ENCODE measurements at places on chromosomes 1 and 21. TPM values are rescaled to one million over a fixed set of nuclear protein-coding genes. Genes with fewer than 3 reads are reported as not detected.

KRTAP19-3 gene
- not detected for total RNA-seq

LMX1A gene
- not detected for total RNA-seq

TNFRSF18 gene
- 3.1 TPM for total RNA-seq

GJA8 gene
- total RNA-seq = not detected

AIM2 gene
- total RNA-seq = 0.29 TPM

RAB3B gene
- 35.5 TPM for total RNA-seq

HAO2 gene
- not detected for total RNA-seq

GNG4 gene
- 0.43 TPM for total RNA-seq

ANGPTL7 gene
- not detected for total RNA-seq

ATP1A2 gene
- total RNA-seq = not detected

INSRR gene
- total RNA-seq = not detected

ATP1A4 gene
- not detected for total RNA-seq

DUSP23 gene
- 83.5 TPM for total RNA-seq

CCDC181 gene
- total RNA-seq = 2.0 TPM

FNDC5 gene
- not detected for total RNA-seq

MRPL9 gene
- 136 TPM for total RNA-seq

GPR25 gene
- 0.65 TPM for total RNA-seq

CXADR gene
- 22.1 TPM for total RNA-seq

FAM229A gene
- 1.7 TPM for total RNA-seq

IVL gene
- total RNA-seq = 0.35 TPM

SPRR2F gene
- not detected for total RNA-seq

LRRN2 gene
- 5.4 TPM for total RNA-seq

CFH gene
- 9.2 TPM for total RNA-seq

CYP4A22 gene
- not detected for total RNA-seq

QSOX1 gene
- total RNA-seq = 247 TPM

PLA2G5 gene
- not detected for total RNA-seq

TCEA3 gene
- total RNA-seq = 3.1 TPM

BACE2 gene
- 60.9 TPM for total RNA-seq

COL6A1 gene
- total RNA-seq = 135 TPM

CNR2 gene
- total RNA-seq = not detected

KCNA3 gene
- total RNA-seq = not detected

ANGPTL3 gene
- not detected for total RNA-seq

MX1 gene
- 25.0 TPM for total RNA-seq

TMEM269 gene
- not detected for total RNA-seq

ABCG1 gene
- total RNA-seq = not detected

SH3BGR gene
- 1.0 TPM for total RNA-seq

DYNLT4 gene
- not detected for total RNA-seq

ILDR2 gene
- 2.3 TPM for total RNA-seq

TMCC2 gene
- total RNA-seq = 5.0 TPM

AVPR1B gene
- not detected for total RNA-seq

IFI44 gene
- 1.3 TPM for total RNA-seq

HSD3B1 gene
- total RNA-seq = 0.07 TPM

COL16A1 gene
- 5.2 TPM for total RNA-seq

MTARC1 gene
- total RNA-seq = 12.0 TPM

TRPM2 gene
- 1.7 TPM for total RNA-seq

USH2A gene
- not detected for total RNA-seq
